Thyroid gland (tissue), 4 donors: ENCODE measurements at places on chromosomes 12 and 14. TPM values are rescaled to one million over a fixed set of nuclear protein-coding genes. Genes with fewer than 3 reads are reported as not detected.

DNA sequence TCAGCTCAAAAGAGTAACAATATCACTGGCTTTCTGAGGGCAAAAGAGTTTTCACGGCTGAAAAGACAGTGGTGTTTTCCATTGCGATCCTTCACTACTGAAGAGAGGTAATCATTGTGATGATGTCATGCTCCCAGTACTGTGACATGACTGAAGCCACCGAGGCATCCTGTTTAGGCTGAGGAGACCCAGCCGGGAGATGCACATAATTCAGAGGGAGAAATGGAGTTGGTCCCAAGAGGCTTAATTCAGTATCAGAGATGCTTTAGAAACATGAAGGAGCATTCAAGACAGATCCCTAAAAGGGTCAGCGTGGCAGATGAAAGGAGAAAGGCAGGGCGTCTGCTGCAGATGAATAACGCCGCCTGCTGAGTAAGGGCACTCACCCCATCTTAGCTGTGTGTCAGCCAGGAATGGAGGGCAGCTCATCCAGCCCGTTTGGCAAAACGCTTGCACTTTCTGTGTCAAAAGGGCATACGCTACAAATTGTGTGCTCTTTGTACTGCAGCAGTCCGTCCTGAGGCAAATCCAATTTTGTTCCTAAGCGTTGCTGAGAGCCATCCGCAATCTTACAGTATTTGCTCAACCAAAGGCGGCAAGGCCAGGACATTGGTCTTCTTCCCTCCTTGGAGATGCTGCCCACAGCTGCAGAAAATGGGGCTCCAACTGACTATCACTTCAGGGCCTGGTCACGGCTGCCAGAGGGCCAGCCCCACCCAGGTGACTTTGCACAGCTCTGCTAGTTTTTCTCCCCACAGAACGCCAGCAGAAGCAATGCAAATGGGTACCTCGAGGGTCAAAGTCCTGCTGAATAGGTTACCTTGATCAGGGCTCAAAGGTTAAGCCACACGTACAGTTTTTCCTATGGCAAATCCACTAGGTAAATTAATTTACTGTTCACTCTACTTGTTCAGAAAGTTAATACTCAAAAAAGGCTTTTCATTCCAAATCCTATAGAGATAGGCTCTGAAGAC is 23.5 kb downstream of the CCDC92 start:
- H3K4me3 ChIP-seq = no peak overlapping the region
- H3K4me1 ChIP-seq = peaks cover 30% of the 10 kb centered on the region
- no peaks in the 10 kb centered on the region for H3K27me3 ChIP-seq
- DNase-seq = no peak

- DNase-seq = no peak
- no peak overlapping the region for H3K4me3 ChIP-seq
- H3K4me1 ChIP-seq = no peaks in the 10 kb centered on the region
- no peak overlapping the region for H3K27ac ChIP-seq
Observed at GRCh38 chr12:109677279-109677691, 36.3 kb upstream of the FAM222A start.

DNA sequence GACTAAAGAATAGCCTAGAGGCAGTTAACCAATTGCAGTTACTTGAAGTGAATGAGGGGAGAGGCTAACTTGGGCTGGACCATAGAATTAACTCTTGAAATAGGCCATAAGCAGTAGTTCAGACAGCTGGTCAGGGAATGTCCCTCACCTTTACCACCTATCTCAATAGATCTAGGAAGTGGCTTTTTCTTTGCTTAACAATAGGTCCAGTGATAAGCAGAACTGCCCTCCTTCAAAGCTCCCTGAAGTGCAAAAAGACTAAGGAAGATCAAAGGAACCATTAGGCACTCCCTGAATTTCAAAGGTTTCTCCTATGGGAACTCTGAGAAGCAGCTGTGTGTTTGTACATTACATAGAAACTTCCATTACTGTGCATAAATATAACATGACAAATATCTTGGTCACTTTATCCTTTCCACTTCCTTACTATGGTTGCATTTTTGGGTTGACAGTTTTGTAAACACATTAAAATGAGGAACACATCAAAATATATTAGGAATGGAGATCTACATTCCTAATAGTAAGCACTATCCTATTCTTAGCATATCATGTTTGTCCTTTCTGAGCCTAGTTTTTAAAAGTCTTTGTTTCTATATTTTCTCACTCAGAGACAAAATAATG is 7.2 kb upstream of the NAA30 start:
- H3K4me1 ChIP-seq = no peaks in the 10 kb centered on the region
- H3K36me3 ChIP-seq = no peaks in the 10 kb centered on the region
- no peak for DNase-seq
- H3K27ac ChIP-seq = no peak overlapping the region

DNA sequence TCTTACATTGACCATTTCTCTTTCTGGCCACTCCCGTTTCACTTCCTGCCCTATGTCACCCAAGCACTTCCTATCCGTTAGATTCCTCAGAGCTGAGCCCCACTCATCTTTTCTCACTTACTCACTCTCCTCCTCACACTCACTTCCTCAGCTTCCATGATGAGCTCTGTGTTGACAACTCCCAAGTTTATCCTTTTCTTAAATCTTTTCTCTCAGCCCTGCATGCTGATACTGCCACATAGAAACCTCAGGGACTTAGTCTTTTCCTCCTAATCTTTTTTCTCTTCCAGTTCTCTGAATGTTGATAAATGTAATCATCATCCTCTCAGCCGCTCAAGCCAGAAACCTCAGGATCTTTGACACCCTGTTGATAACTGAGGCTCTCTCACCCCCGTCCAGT is 99.6 kb downstream of the ANO6 start:
- H3K4me1 ChIP-seq = peaks cover under 1% of the 10 kb centered on the region
- no peaks in the 10 kb centered on the region for H3K27me3 ChIP-seq
- no peaks in the 10 kb centered on the region for H3K36me3 ChIP-seq
- DNase-seq = no peak
- H3K27ac ChIP-seq = no peak overlapping the region
- H3K4me3 ChIP-seq = no peak overlapping the region

DNA sequence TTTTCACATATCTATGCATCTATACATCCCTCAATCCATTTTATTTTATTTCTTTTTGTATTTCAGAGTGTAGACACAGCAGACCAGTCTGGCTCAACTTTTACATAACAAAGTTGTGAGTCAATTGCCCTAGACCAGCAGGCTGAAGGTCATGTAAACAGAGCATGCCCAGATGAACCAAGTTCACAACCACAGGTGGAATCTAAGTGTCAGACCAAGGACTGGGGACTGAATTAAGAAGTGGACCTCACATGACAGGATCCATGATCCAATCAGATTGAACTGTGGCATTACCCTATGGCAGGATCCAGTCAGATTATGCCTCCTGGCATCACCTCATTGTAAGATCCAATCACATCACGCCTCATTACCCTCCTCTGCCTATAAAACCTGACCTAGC is 455.8 kb downstream of the SOX5 start:
- no peaks in the 10 kb centered on the region for H3K36me3 ChIP-seq
- no peak overlapping the region for H3K4me3 ChIP-seq
- H3K4me1 ChIP-seq = no peaks in the 10 kb centered on the region
- no peak for DNase-seq
- no peaks in the 10 kb centered on the region for H3K27me3 ChIP-seq
- H3K27ac ChIP-seq = no peak overlapping the region

DNA sequence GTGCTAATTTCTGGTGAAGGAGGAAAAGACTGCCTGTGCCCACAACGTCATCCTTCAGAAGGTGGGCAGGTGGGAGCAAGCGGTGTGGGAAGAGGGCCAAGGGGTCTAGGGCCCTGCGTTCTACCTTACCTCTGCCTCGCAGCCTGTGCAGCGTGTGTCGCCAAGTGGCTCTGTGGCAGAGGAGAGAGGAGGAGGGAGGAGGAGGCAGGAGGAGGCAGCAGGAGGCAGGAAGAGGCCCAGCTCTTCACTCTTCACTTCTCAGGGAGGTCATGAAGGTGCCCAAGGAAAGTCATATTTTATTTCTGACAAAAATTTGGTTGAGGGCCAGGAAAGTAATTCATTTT is 177.9 kb downstream of the MYRFL start:
- H3K27ac ChIP-seq = no peak overlapping the region
- H3K27me3 ChIP-seq = no peaks in the 10 kb centered on the region
- H3K4me1 ChIP-seq = peaks cover 6% of the 10 kb centered on the region
- H3K36me3 ChIP-seq = no peaks in the 10 kb centered on the region
- no peak overlapping the region for H3K4me3 ChIP-seq
- DNase-seq = no peak

DNA sequence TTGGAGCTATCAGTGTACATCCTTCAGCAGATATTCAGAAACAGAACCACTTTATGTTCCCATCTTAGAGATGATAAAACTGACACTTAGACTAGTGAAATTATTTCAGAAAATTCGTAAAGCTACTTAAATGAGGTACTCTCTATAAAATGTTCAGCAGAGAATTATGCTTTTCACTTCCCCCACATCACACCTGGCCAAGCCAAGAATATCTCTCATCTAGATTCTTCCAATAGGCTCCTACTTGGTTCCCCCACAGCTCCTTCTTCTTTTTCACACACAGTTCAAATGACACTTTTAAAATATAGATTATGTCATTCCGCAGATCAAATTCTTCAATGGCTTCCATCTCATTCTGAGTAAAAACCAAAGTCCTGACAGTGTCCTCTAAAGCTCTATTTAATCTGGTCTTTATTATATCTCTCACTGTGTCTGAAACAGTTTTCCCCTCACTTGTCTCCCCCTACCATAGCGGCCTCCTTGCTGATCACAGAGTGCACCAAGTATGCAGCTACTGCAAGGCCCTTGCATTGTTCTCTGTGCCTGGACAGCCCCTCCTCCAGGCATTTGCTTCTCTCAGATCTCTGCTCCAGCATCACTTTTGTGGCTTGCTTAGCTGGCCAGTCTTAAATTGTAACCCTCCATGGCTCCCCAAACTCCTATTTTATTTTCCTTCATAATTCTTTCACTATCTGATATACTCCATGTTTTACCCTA is 736.8 kb upstream of the USP15 start:
- H3K4me3 ChIP-seq = no peak overlapping the region
- no peaks in the 10 kb centered on the region for H3K36me3 ChIP-seq
- H3K27ac ChIP-seq = no peak overlapping the region
- no peaks in the 10 kb centered on the region for H3K4me1 ChIP-seq
- DNase-seq = no peak

GRCh38 chr12:90959032-90959431 is 4.1 kb upstream of the CCER1 start:
- no peak overlapping the region for H3K4me3 ChIP-seq
- no peak for DNase-seq
- no peaks in the 10 kb centered on the region for H3K27me3 ChIP-seq
- no peaks in the 10 kb centered on the region for H3K36me3 ChIP-seq
- no peak overlapping the region for H3K27ac ChIP-seq
- no peaks in the 10 kb centered on the region for H3K4me1 ChIP-seq

- peak overlapping the region; percentile 41 for H3K27ac ChIP-seq
- no peaks in the 10 kb centered on the region for H3K27me3 ChIP-seq
- H3K4me3 ChIP-seq = no peak overlapping the region
- H3K36me3 ChIP-seq = no peaks in the 10 kb centered on the region
- no peak for DNase-seq
- peaks cover 59% of the 10 kb centered on the region for H3K4me1 ChIP-seq
Observed at GRCh38 chr14:68948686-68949600, 30.2 kb downstream of the ACTN1 start.

GRCh38 chr12:92132288-92132687 is 13.4 kb downstream of the BTG1 start:
- peaks cover 38% of the 10 kb centered on the region for H3K4me1 ChIP-seq
- H3K36me3 ChIP-seq = no peaks in the 10 kb centered on the region
- H3K27me3 ChIP-seq = no peaks in the 10 kb centered on the region
- no peak overlapping the region for H3K4me3 ChIP-seq
- DNase-seq = no peak

- no peak for DNase-seq
- no peak overlapping the region for H3K4me3 ChIP-seq
- H3K4me1 ChIP-seq = no peaks in the 10 kb centered on the region
- H3K27me3 ChIP-seq = no peaks in the 10 kb centered on the region
Observed at GRCh38 chr12:38919191-38919590, 13.8 kb upstream of the CPNE8 start.

- H3K4me3 ChIP-seq = no peak overlapping the region
- H3K27me3 ChIP-seq = no peaks in the 10 kb centered on the region
- H3K36me3 ChIP-seq = no peaks in the 10 kb centered on the region
- no peaks in the 10 kb centered on the region for H3K4me1 ChIP-seq
Observed at GRCh38 chr12:28563286-28563685, 373.0 kb downstream of the CCDC91 start.

- no peak overlapping the region for H3K27ac ChIP-seq
- no peak for DNase-seq
- H3K4me1 ChIP-seq = peaks cover 7% of the 10 kb centered on the region
- H3K36me3 ChIP-seq = peaks cover 8% of the 10 kb centered on the region
- H3K27me3 ChIP-seq = no peaks in the 10 kb centered on the region
Observed at GRCh38 chr12:9068086-9068485, 47.6 kb downstream of the A2M start.

DNA sequence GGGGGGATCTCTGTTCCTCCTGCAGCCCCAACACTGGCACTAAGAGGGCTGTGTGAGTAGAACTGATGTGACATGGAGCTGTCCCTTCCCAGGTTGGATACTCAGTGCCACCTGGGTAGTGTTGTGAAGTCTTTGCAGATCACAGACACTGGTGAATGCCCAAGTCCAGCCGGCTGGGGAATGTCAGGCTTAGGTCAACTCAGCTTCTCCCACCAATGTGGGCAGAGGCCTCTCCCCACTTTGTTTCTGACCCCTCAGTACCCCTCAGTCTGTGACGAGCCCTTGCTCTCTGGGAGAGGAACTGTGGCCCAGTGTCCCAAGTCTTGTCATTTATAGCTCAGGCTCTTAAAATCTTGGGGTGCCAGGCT is 11.3 kb downstream of the SLC25A29 start:
- H3K4me1 ChIP-seq = peaks cover 85% of the 10 kb centered on the region
- no peak overlapping the region for H3K4me3 ChIP-seq

GRCh38 chr14:68248481-68249255 is 429.1 kb downstream of the RAD51B start:
- no peak overlapping the region for H3K4me3 ChIP-seq
- peak overlapping the region; percentile 75 for H3K27ac ChIP-seq
- DNase-seq = peak; percentile 15

DNA sequence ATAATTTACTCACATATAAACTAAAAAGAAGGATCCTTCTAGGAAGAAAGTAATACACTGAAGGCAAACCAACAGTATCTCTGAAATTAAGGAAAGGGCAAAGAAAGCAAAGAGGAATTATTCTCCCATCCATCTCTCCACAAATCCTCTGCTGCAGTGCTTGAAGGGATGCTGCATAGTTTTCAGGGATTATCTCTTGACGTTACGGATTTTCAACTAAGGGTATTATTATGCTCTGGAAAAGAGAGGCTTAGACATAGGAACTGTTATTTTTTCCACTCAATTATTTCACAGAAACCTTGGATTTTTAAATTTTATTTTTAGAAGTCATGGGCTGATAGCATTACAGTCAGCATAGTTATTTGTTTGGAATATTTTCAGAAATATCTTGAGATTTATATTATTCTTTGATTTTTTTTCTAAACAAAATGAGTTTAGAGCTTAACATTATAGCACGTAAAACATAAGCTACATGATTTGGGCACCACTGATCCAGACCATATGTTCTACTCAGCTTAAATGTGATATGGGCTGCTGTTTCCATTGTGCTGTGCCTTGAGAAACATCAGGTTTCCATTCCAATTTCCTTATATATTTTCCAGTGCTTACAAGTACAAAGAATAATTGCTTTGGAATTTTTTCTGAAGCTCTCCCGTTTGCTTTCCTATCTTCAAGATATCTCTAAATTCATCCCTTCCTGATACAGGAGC is 57.9 kb upstream of the DCN start:
- no peak overlapping the region for H3K27ac ChIP-seq
- H3K4me3 ChIP-seq = no peak overlapping the region
- DNase-seq = no peak
- no peaks in the 10 kb centered on the region for H3K36me3 ChIP-seq

The TAS2R50 gene
- total RNA-seq = 3.9 TPM

The LYZ gene
- total RNA-seq = 6.6 TPM

The OR6C2 gene
- total RNA-seq = not detected

The TAS2R7 gene
- not detected for total RNA-seq
